ENCODE measurements at places on chromosomes 6 and 20. TPM values are rescaled to one million over a fixed set of nuclear protein-coding genes. Genes with fewer than 3 reads are reported as not detected.

- no peak for DNase-seq
Measured at GRCh38 chr6:71079677-71080076, 122.8 kb upstream of the B3GAT2 start.

GRCh38 chr20:37479266-37479665 is 41.8 kb upstream of the NNAT start:
- no peak for DNase-seq

DNA sequence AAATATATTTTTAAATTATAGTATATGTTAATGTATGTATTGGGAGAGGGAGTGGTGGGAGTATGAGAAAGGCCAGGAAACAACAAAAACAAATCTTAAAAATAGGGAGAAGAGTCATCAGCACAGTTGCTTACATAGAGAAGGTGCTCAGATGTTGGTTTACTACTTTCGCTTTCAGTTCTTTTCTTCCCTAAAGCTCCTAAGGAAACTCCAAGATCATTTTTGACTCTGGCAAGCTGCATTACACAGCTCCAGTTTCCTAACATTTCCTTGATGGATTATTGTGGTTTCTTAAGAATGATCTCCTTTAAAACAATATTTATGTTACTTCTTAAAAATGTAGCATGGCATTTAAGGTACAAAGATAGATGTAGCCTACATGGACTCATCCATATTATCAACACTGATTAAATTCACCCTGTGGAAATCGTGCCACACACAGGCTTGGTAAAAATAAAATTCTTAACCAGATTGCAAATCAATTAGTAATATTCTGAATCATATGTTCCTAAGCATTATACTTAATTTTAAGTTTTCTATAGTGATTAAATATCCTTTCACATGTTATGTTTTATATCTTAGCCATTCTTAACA is 118.0 kb upstream of the MAN1A1 start:
- DNase-seq = no peak

DNA sequence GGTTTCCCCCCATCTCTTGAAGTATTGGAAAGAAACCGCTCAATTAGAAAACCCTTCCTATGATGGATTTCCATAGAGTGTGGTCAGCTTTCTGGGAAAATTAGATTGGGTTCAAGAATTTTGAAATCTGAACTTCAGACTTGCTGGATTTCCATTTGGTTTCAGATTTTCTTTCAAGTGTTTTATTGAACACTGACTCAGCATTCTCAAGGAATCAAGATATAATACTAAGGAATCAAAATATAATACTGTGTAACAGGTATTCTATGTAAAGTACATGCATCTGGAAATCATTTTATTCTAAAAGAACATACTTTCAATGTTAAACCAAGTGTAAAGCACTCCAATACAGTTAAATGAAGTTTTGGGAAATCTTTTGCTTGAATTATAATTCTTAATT is 94.7 kb upstream of the CCN2 start:
- DNase-seq = no peak

DNA sequence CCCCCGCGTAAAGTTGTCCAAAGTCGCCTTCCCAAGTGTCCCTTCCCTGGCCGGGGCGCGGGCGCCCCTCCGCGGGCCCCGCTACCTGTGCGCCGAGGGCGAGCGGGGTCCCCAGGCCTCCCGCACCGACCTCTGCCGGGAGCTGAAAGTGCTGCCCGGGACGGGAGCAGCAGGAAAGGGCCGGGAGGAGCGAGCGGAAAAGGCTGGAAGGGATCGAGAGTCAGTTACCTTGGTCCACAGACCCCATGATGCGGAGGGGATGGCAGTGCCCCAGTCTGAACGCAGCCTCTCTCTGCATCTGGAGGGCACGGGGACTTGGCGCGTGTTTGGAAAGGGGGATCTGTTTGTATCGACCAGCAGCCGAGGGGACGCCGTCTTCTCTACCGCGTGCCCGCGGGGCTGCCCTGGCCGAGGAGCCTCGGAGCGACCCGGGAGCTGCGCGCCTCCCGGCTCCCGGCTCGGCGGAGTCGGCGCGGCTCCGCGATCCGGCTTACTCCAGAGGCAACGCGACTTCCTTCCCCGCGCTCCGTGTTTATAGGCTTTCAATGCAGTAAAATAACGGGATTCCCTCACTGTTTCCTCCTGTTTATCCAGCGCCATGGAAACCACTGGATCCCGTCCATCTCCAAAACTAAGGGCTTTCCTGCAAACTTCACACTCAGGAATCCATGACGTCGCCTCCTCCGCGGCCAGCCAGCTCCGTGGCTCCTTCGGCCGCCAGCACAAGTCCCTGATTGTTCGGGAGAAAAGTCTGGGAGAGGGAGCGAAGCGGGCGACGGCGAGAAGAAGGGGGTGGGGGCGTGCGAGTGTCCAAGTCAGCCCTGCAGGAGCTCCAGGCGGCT is 20.0 kb upstream of the NFATC2 start:
- peak; percentile 49 for DNase-seq

GRCh38 chr6:51509597-51509996 is 577.8 kb downstream of the PKHD1 start:
- DNase-seq = no peak

- DNase-seq = no peak
Measured at GRCh38 chr6:75546381-75546780, 52.8 kb upstream of the FILIP1 start.

GRCh38 chr6:69164564-69165229 is 529.6 kb downstream of the ADGRB3 start:
- DNase-seq = no peak

DNA sequence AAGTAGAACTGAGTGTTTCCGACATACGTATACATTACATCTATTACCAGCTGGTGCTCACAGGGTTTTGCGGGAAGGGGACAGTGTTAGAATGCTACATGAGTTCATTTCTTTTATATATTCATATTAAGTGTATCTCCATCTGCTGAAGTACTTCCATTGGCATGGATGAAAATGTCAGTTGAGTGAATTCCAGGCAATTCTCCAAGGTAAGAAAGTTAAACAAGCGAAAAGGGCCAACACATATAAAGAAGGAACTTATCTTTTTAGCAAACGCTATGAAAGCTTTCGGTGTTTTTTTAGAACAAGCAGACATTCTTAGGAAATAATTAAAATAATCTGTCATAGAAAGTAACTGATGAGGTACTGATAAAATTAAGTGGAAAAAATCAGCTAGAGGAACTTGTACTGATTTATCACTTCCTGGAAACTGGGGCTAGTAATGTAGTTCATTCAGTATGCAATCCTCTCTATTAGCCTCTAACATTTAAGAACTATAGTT is 34.6 kb downstream of the RNF146 start:
- DNase-seq = no peak

DNA sequence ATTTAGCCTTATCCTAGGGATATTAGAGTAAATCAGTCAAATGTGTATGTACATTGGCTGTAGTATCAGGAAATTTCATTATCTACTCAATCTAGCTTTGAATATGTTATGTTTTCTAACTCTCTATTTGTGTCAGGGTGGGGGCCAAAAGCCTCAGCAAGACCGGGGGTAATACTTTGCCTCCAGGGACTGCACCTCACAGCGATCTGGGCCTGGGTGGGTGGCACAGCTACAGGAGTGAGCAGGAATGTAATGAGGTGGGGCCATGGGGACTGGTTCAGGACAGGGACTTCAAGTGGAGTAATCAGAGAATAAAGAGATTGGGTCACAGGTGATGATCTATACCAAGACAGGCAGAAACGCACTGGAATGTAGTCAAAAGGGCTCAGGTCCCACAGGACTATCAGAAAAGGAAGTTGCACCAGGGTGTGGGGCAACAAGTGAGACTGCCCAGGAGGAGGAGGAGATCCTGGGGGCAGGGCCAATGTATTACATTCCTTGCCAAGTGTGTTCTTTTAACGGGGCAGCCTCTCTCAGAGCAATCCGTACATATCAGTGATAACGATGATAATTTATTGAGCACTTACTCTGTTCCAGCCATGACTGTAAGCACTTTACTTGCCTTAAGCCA is 54.0 kb downstream of the PIGU start:
- no peak for DNase-seq

DNA sequence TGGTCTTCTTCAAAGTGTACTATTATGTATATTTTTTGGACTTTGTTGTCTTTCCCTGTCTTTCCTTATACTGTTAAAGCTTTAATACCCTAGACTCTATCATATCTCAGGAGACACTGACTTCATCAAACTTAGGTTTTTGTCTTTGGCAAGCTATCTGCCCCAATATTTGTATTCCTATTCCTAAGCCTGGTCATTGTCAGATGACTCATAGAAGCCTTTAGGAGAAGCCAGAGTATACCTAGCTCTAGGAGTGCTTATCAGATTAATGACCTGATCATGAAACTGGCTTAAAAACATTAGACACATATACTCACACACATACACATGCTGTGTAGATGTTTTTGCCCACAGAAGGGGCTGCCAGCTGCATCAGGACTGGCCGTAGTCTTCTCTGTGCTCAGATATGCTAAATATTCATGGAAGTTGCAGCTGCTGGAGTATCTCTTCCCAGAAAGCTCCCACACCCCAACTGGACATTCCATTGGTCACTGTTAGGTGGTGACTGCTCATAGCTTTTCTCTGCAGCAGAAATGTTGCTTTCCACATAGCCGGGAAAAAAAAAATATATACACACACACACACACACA is 102.0 kb downstream of the ANKS1A start:
- no peak for DNase-seq

GRCh38 chr6:140809694-140810101 is 1323.0 kb upstream of the GJE1 start:
- DNase-seq = no peak

DNA sequence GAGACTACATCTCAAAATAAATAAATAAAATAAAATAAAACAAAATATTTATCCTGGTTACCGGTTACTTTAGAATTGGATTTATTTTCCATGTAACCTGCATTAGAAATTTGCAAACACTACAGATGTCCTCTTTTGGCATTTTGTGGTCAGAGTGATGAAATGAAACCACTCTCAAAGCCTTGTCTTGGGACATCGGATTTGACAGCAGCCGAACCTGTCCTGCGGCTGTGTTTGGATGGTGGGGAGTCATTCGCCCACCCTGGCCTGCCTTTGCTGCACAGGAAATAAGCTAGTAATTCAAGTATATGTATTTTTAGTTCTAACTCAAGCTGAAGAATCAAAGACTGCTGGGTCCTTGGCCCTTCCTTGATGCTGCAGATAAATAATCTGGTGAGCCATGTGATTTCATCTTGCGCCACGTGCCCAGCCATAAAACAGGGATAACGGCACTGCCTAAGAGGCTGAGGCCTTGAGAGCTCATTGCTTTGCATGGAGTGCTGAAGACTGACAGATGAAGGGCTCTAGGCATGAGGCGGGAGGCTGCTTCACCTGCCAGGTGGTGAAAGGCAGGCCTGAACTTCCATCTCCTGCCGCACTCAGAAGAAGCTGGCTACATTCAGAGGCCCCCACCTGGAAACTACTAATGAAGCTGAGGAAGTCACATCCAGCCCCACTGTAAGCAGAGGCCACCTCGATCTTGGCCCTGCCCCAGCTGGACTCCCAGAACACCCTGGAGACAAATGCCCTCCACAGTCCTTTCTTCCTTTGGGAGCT is 76.9 kb downstream of the NOL4L start:
- no peak for DNase-seq

- DNase-seq = no peak
Measured at GRCh38 chr6:85798931-85799652, 156.4 kb upstream of the SYNCRIP start.

DNA sequence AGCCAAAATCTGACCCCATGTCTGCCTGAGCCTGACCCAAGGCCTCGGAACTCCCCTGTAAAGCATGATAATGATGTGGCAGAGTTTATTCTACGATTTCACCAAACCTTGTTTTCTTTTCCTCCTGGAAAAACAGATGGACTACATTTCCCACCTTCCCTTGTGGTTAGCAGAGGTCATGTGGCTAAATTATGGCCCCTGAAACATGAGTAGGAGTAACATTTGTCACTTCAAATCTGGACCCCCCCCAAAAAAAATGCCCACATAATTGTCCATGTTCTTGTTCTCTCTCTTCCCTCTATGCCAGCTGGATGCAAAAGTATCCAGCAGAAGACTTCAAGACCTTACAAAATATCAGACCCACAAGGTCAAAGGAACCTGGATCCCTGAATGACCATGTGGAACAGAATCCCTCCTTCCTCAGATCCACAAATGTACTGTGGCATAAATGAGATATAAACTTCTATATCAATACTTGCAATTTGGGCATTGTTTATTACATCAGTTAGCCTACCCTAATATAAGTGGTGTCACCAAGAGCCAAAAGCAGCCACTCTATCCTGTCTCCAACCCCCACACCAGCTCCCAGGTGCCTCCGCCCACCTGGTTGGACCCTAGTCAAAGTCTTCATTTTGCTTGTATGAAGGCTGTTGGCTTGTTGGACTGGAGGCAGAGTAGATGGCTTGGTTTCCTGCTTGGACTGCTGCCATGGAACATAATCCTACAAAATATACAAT is 1.4 kb downstream of the C20orf96 start:
- DNase-seq = no peak

GRCh38 chr6:47245745-47246371 is 63.8 kb downstream of the TNFRSF21 start:
- DNase-seq = no peak

- no peak for DNase-seq
Measured at GRCh38 chr6:40394381-40394780, 192.8 kb downstream of the LRFN2 start.

GRCh38 chr20:25273046-25273445 is 25.2 kb downstream of the PYGB start:
- peak; percentile 14 for DNase-seq

DNA sequence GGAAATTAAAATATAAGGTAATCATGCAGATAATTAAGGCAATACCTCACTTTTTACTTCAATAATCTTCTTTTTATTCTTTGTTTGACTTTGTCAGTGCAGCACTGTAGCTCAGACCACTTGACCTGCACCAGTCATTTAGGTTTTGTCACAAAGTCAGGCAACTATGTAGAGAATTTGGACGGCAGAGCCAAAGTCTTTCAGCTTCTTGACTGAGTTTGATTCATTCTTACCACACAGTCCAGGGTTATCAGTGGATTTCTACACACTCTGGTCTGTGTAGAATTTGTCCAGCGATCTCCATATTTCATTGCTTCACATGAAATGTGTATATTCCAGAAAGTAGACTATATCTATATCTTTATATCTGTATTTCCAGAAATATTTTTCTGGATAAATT is 107.3 kb downstream of the TFAP2B start:
- DNase-seq = no peak

GRCh38 chr20:14193885-14194284 is 143.5 kb downstream of the FLRT3 start:
- no peak for DNase-seq

GRCh38 chr6:170456334-170456733 is 96.8 kb downstream of the PSMB1 start:
- DNase-seq = no peak

The IL17A gene
- not detected for total RNA-seq

The CLVS2 gene
- not detected for total RNA-seq

The SIRPB2 gene
- not detected for total RNA-seq

The MEA1 gene
- total RNA-seq = 61.2 TPM

The KCNK16 gene
- total RNA-seq = not detected

The MC3R gene
- total RNA-seq = not detected

The PCK1 gene
- not detected for total RNA-seq

The EPB41L2 gene
- total RNA-seq = 21.6 TPM

The WFDC10B gene
- total RNA-seq = not detected

The ARHGAP18 gene
- total RNA-seq = 12.1 TPM

The ABHD12 gene
- 27.3 TPM for total RNA-seq

The OR2J3 gene
- not detected for total RNA-seq

The SPTLC3 gene
- total RNA-seq = 0.94 TPM
